ENCODE measurements at places on chromosomes 1 and 21.

DNA sequence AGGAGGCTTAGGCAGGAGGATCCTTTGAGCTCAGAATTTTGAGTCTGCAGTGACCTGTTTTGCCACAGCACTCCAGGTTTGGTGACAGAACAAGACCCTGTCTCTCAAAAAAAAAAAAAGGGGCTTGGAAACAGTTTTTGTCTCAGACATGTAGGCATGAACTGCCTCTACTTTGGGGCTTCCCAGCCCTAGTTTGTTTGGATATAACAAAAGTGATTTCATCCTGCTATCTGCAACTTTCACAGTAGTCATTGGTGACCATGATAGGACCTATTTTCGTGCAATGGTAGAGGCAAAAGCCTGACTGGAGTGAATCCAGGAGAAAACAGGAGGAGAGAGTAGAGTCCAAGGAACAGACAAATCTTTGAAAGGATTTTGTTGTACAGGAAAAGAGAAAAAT lies 20.3 kb upstream of the EVI5 start:
- DNase-seq = no peak

- DNase-seq = no peak
Observed at GRCh38 chr21:38219049-38219628, 37.7 kb upstream of the KCNJ15 start.

DNA sequence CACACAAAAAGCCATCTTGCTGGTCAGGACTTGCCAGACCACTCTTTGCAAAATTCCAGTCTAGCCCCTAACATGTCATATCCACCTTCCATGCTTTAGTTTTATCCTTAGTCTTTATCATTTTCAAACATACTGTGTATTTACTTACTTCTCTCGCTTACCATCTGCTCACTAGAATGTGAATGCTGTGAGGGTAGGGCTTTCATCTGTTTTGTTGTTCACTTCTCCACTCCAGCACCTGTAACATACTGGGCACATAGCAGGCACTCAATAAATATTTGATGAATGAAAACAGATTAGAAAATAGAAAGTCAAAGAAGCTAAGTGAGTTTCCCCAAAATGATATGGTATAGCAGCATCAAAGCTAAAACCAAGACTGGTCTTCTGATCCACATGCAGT lies 79.9 kb downstream of the OLFML2B start:
- no peak for DNase-seq

DNA sequence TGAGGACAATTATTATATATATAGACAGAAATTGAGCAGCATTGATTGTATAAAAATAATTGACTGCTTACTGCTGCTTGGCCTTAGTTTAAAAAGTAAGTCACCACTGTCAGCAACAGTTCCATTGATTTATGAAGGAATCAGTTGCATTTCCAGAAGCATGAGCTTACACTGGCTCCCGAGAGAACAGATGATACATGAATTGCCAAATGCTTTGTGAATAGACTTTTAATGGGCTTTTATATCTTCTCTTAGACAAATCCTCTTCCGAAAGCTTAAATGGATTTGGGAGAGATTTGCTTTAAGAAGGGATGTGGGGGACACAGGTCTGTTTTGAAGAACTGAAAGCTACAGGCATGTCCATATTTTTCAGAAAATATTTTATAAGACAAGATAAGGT lies 7.5 kb downstream of the FHAD1 start:
- DNase-seq = no peak

DNA sequence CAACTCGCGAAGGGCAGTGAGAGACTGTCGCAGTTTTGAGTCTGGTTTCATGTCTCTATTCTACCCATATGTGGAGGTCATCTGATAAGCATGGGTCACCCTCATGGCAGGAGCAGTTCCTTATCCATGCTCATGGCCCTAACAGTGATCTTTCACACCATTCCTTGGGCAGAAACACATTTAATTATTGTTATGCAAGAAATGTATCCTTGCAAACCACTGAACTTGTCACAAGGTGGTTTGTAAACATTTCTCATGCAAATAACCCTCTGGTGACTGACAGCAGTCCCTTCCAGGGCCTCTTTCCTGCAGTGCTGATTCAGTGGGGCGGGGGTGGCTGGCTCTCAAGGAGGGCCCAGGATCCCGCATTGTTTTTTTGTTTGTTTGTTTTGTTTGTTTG lies 421.4 kb upstream of the RUNX1 start:
- DNase-seq = no peak

- no peak for DNase-seq
Observed at GRCh38 chr1:101055623-101056022, 30.0 kb upstream of the DPH5 start.
